ENCODE measurements at places on chromosomes 13 and 19.

GRCh38 chr13:45737571-45738017 is 35.5 kb downstream of the CBY2 start:
- DNase-seq = no peak
- H3K4me3 ChIP-seq = no peak overlapping the region
- H3K36me3 ChIP-seq = no peaks in the 10 kb centered on the region
- H3K27me3 ChIP-seq = no peaks in the 10 kb centered on the region
- no peaks in the 10 kb centered on the region for H3K4me1 ChIP-seq

GRCh38 chr19:42442833-42443232 is at the start of gene CXCL17:
TSS of gene CXCL17 (minus strand) at chr19:42442946. CDS start at chr19:42442832, 114 bp downstream.
- no peak within 1 kb of the TSS for H3K4me3 ChIP-seq
- H3K27ac ChIP-seq = no peak within 1 kb of the TSS
- H3K4me1 ChIP-seq = no peaks in the 10 kb centered on the region
- no peaks in the 10 kb centered on the region for H3K36me3 ChIP-seq

GRCh38 chr19:51751655-51752054 is at the start of gene FPR1:
TSS of gene FPR1 (minus strand) at chr19:51751878. CDS start at chr19:51746994, 4,884 bp downstream.
- H3K27me3 ChIP-seq = no peaks in the 10 kb centered on the region
- H3K27ac ChIP-seq = no peak within 1 kb of the TSS
- no peaks in the 10 kb centered on the region for H3K4me1 ChIP-seq
- no peak within 1 kb of the TSS for H3K4me3 ChIP-seq
- no peak for DNase-seq
- no peaks in the 10 kb centered on the region for H3K36me3 ChIP-seq

DNA sequence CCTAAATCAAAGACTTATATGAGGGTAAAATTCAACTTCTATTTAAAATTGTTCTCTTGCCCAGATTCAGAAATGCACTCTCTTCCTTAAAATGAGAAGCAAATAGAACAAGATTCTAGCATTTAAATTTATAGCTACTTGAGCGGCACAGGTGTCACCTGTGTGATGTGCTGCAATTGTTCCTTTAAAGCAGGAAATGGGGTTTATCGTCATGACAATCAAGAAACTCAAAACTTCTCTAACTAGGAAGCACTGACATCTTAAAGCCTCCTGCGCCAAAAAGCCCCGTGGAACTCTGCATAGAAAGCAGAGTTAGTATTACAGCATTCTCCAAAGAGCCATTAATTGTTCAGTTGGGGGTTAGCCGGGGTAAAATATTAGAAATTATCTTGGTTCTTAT is 2.6 kb upstream of the OXGR1 start:
- H3K4me3 ChIP-seq = no peak overlapping the region
- H3K27ac ChIP-seq = no peak overlapping the region
- peaks cover 54% of the 10 kb centered on the region for H3K27me3 ChIP-seq
- H3K4me1 ChIP-seq = peaks cover 4% of the 10 kb centered on the region
- H3K36me3 ChIP-seq = no peaks in the 10 kb centered on the region

- no peak for DNase-seq
- no peaks in the 10 kb centered on the region for H3K27me3 ChIP-seq
- H3K4me3 ChIP-seq = no peak overlapping the region
- no peaks in the 10 kb centered on the region for H3K4me1 ChIP-seq
- no peak overlapping the region for H3K27ac ChIP-seq
Measured at GRCh38 chr13:20514866-20515265, 10.8 kb downstream of the CRYL1 start.

DNA sequence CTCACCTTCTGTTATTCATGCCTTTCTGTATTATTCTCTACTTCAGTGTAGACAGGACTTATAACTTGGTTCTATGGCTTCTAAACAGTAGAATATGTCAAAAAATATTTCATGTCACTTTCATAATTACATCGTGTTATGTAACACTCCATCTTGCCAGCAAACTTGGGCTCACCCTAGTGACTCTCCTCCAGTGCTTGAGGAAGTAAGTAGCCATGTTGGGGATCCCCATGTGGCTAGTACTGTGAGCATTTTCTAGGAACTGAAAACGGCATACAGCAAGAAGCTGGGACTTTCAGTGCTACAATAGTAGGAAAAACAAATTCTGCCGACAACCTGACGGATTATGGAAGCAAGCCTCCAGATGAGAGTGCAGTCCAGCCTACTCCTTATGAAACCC is 495.6 kb downstream of the SLITRK6 start:
- no peaks in the 10 kb centered on the region for H3K4me1 ChIP-seq
- H3K36me3 ChIP-seq = no peaks in the 10 kb centered on the region
- no peaks in the 10 kb centered on the region for H3K27me3 ChIP-seq
- no peak overlapping the region for H3K4me3 ChIP-seq
- DNase-seq = no peak
- H3K27ac ChIP-seq = no peak overlapping the region

- peaks cover 4% of the 10 kb centered on the region for H3K4me1 ChIP-seq
- DNase-seq = no peak
- H3K27me3 ChIP-seq = no peaks in the 10 kb centered on the region
- no peak overlapping the region for H3K4me3 ChIP-seq
- no peaks in the 10 kb centered on the region for H3K36me3 ChIP-seq
Measured at GRCh38 chr13:43579321-43579720, 207.5 kb downstream of the ENOX1 start.

GRCh38 chr13:112772539-112772909 is 82.7 kb downstream of the ATP11A start:
- H3K27me3 ChIP-seq = no peaks in the 10 kb centered on the region
- H3K36me3 ChIP-seq = no peaks in the 10 kb centered on the region
- no peak for DNase-seq
- H3K4me3 ChIP-seq = no peak overlapping the region
- no peaks in the 10 kb centered on the region for H3K4me1 ChIP-seq

GRCh38 chr13:98549728-98550317 is 27.1 kb downstream of the STK24 start:
- no peak overlapping the region for H3K27ac ChIP-seq
- peaks cover 14% of the 10 kb centered on the region for H3K4me1 ChIP-seq
- H3K4me3 ChIP-seq = no peak overlapping the region
- H3K36me3 ChIP-seq = peaks cover 41% of the 10 kb centered on the region
- no peak for DNase-seq

- H3K27me3 ChIP-seq = no peaks in the 10 kb centered on the region
- H3K4me1 ChIP-seq = no peaks in the 10 kb centered on the region
- H3K4me3 ChIP-seq = no peak overlapping the region
- H3K27ac ChIP-seq = no peak overlapping the region
- no peaks in the 10 kb centered on the region for H3K36me3 ChIP-seq
- DNase-seq = no peak
Measured at GRCh38 chr13:50453188-50453587, 390.3 kb downstream of the DLEU7 start.

DNA sequence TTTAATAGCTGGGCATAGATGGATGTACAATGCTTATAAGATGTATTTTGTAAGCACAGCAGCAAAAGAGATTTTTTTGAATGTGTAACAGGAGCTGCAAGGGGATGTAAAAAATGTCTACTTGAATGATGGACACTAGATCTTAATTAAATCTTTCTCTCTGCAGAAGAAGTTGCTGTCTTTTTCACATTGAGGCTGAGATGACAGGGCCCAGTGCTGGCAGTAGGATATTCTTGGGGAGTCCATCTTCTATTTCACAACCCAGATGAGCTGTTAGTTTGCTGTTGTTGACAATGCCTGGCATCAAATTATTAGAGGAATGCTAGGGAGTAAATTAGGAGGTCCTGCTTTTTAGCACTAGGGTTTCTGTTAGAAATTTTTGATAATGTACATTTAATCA is 698.7 kb downstream of the SLITRK5 start:
- H3K27me3 ChIP-seq = no peaks in the 10 kb centered on the region
- no peak overlapping the region for H3K4me3 ChIP-seq
- no peak for DNase-seq
- H3K4me1 ChIP-seq = no peaks in the 10 kb centered on the region

- no peak overlapping the region for H3K4me3 ChIP-seq
- H3K36me3 ChIP-seq = no peaks in the 10 kb centered on the region
- no peak overlapping the region for H3K27ac ChIP-seq
Measured at GRCh38 chr13:70043685-70044084, 63.9 kb upstream of the ATXN8OS start.

- DNase-seq = no peak
- H3K27me3 ChIP-seq = no peaks in the 10 kb centered on the region
- H3K36me3 ChIP-seq = no peaks in the 10 kb centered on the region
- peaks cover 13% of the 10 kb centered on the region for H3K4me1 ChIP-seq
- no peak overlapping the region for H3K27ac ChIP-seq
- H3K4me3 ChIP-seq = no peak overlapping the region
Measured at GRCh38 chr13:98289339-98289945, 112.4 kb upstream of the RNF113B start.

DNA sequence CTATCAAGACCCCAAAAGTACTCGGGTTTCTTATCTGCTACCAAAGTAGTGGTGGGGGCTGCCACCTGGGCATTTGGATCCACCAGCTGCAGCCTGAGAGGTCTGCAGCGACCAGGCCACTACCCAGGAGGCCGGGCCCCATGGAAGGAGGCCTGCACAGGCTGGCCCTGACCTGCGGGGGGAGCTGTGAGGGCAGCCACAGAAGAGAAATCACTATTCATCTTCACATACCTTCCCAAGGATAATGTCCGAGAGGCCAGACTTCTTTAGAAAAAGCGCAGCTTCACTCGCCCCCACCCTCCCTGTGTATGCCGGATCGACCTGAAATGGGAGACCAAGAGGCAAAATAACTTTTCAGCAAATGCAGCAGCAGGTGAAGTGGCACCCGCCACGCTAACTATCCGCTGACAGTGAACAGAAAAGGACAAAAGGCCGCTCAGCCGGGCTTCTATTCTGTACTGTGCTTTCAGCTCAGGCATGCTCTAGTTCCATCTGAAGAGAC is 30.1 kb downstream of the EPS15L1 start:
- H3K27ac ChIP-seq = no peak overlapping the region
- no peak overlapping the region for H3K4me3 ChIP-seq
- peaks cover 37% of the 10 kb centered on the region for H3K4me1 ChIP-seq

DNA sequence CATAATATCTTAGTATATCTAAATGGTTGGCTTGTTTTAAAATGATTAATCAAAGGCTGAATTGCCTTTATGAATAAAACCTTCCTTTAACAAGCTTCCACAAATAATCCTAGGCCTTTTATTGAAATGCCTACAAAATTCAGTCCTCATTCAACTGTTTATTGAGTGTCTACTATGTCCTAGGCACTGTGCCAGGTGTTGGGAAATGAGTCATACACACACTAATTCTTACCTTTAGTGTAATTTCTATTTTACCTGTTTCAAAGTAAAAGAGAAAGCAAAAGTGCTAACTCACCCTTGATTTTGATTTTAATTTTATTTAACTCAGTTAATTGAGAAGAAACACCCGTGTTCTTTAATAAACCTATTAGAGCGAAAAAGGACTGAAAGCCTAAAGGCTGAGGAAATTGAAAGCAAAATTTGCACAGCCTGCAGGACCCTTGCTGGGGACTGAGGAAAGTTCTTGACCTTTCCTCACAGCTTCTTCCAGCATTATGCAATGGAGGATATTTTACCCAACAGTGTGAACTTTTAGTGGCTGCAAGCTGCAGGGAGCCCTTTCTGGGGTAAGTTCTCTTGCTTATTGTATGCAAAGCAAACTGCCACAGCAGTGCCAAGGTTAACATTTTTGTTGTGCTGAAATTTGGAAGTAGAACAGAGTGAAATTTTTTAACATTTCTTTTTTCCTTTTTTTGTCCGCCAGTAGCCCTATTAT is 83.1 kb downstream of the B3GLCT start:
- no peak overlapping the region for H3K4me3 ChIP-seq
- no peaks in the 10 kb centered on the region for H3K4me1 ChIP-seq
- peaks cover 7% of the 10 kb centered on the region for H3K36me3 ChIP-seq

- no peak within 1 kb of the TSS for H3K27ac ChIP-seq
- no peaks in the 10 kb centered on the region for H3K4me1 ChIP-seq
- no peak for DNase-seq
- no peak within 1 kb of the TSS for H3K4me3 ChIP-seq
- H3K36me3 ChIP-seq = 0 out of 2 replicates have a peak, but pooled peaks cover 3% of the 10 kb centered on the region
- H3K27me3 ChIP-seq = peaks cover 31% of the 10 kb centered on the region
Measured at GRCh38 chr19:7636691-7637373, at the start of gene STXBP2. TSS of gene STXBP2 (plus strand) at chr19:7637110. CDS start at chr19:7637150, 40 bp downstream.

- H3K4me3 ChIP-seq = no peak overlapping the region
- no peaks in the 10 kb centered on the region for H3K27me3 ChIP-seq
- H3K27ac ChIP-seq = no peak overlapping the region
- peaks cover 7% of the 10 kb centered on the region for H3K36me3 ChIP-seq
Measured at GRCh38 chr19:47512183-47512947, 2.5 kb downstream of the NAPA start.

DNA sequence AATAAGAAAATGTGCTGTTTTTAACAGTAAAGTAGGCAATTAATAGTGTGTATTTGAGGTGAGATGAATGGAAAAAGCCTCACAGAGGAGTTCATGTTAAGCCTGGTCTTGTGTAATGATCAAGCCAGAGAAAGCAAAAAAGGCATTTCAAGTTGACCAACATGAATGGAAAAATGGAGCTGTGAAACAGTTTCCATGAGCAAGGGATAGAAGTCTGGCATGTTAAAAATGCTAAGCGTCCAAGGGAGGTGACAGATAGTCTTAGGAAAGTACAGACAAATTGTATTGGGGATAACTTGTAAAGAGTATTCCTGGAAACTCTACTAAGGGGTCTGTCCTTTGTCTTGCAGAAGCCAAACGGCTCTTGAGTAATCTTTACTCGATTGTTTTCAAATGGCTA is 506.8 kb upstream of the ATXN8OS start:
- no peak overlapping the region for H3K27ac ChIP-seq
- no peaks in the 10 kb centered on the region for H3K27me3 ChIP-seq
- no peaks in the 10 kb centered on the region for H3K36me3 ChIP-seq
- no peak overlapping the region for H3K4me3 ChIP-seq

DNA sequence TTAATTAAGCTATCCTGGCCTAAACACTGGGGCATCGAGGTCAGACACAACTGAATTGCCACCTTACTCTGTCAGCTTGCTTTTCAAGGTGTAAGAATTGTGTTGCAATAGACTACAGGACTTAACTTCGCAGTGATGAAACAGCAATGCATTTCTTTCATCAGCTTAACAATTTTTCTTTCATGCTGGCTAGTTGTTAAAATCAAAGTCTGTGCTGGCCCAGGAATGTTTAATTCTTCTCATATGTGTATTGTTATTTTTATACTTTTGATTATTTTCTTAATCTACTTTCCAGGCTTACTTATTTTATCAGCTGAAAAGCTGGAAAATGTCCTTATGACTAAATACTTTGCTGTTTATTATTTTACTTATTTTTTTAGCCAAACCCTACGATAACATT is 79.7 kb downstream of the EFNB2 start:
- H3K27me3 ChIP-seq = no peaks in the 10 kb centered on the region
- H3K4me1 ChIP-seq = no peaks in the 10 kb centered on the region
- H3K27ac ChIP-seq = no peak overlapping the region
- H3K4me3 ChIP-seq = no peak overlapping the region
- no peak for DNase-seq
- H3K36me3 ChIP-seq = no peaks in the 10 kb centered on the region

- no peaks in the 10 kb centered on the region for H3K36me3 ChIP-seq
- no peak for DNase-seq
- H3K27me3 ChIP-seq = no peaks in the 10 kb centered on the region
- peaks cover 15% of the 10 kb centered on the region for H3K4me1 ChIP-seq
- H3K27ac ChIP-seq = no peak overlapping the region
Measured at GRCh38 chr13:110027470-110028240, 241.3 kb upstream of the IRS2 start.

DNA sequence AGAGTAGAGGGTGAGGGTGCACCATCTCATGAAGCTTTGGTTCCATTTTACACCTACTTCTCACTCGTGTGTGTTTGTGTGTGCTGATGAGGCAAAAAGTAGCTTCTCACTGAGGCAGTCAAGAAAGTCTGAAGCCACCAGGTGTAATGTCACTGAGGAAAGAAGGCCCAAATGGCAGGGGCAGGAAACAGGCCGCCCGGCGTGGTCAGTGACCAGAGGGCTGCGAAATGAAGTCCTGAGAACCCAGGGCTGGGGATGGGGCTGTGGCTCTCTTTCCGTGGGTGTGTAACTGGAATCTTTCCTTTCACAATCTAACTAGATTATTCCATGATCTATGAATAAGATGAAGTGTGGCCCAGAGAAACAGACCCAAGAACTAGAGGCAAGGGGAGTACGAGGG is 25.5 kb upstream of the TFDP1 start:
- no peak for DNase-seq
- no peak overlapping the region for H3K4me3 ChIP-seq
- no peaks in the 10 kb centered on the region for H3K36me3 ChIP-seq
